Activated gamma-delta T cell (primary cell): ENCODE measurements at places on chromosomes 2 and 18.

- no peak for DNase-seq
Measured at GRCh38 chr2:71603851-71604725, 150.7 kb downstream of the DYSF start.

GRCh38 chr2:38409156-38410102 is 32.4 kb upstream of the ATL2 start:
- no peak for DNase-seq

DNA sequence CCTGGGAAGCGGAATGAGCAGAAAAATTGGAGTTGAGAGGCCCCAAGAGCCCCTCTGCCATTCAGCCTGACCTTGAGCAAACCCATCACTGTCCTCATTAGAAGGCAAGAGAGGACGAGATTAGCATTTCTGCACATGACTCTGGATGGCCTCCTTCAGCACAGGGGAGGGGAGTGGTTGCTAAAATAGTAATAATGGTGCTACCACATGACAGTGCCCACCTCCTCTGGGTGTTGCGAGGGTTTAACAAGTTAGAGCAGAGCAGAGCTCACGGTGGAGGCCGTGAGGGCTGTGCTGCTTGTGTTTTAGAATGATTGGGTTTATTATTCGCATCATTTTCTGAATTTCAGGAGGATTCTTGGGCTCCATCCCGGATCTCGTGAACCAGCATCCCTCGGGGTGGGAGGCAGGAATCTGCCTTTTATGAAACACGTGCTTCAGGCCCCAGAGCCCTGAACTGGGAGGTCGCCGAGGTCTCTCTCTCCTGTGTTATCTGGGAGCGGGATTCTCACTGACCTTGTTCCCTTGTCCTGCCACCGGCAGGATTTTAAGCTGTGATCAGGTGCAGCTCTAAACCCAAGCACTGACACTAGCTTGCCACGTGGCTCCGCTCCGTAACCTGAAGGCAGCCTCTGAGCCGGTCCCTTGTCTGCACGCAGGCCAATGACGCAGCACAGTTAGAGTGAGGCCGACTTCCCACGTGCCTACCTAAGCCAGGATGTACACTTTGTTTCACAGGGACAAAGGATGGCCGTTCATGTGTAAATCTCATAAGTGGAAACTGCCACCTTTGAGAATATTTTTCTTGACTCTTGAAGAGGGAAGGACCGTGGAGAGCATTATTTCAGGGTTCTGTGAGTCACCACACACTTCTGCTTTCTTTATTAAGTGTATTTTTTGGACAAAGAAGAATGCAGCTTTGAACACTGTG is 142.3 kb downstream of the ACOXL start:
- DNase-seq, result no peak

DNA sequence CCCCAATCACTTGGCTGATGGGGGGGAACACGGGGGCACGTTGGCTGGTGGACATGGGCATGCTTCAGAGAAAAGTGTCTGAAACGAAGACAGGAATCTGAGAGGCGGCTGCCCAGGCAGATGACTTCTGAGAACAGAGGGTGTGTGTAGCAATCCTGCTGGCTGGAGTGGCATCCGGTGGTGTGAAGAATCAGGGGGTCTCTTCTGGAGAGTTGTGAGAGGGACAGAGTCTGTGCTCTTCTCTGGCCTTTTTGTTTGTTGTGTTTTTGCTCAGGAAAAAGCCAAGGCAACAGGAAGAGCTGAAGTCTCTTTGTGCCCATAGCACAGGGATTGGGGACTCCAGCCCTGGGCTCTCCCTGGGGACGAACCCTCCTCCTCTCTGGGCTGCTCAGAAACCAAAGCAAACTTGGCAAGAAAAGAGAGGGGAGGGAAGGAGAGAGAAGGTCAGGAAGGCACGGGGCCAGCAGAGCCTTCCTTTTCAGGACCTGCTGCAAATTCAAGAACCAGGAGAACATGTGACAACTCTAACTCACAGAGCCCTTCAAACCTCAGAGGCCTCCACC is 97.0 kb upstream of the SMAD2 start:
- no peak for DNase-seq

DNA sequence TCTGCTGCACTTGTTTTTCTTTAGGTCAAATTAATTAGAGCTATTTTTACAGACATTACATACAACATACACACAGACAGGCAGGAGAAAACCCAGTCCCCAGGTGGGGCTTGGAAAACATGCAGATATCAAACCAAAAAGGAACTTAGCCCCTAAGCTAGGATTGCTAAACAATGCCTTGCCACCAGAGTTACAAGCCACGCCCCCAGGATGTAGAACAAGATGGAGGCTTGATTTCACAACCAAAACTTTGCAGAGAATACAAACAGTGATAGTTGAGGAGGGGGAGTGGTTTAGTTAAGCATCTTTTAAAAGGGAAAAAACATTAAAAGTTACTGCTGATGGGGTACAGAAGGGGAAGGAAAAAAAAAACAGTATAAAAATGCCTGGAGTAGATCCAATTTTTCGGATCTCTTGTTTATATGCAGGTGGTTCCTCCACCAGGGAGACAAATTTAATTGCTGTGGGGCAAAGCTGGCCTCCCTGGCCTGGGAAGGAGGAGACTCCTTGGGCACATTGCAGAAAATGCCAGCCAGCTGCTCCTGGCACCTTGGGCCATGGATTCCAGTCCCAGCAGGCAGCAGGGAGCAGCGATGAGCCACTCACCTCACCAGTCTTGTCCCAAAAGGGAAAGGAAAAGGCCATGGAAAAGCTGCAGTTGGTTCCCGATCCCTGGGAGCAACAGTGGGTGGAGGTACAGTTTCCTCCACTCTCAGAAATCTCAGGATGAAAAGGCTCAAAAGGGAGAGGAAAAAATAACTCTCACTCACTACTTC is 348.4 kb upstream of the REG3G start:
- no peak for DNase-seq

DNA sequence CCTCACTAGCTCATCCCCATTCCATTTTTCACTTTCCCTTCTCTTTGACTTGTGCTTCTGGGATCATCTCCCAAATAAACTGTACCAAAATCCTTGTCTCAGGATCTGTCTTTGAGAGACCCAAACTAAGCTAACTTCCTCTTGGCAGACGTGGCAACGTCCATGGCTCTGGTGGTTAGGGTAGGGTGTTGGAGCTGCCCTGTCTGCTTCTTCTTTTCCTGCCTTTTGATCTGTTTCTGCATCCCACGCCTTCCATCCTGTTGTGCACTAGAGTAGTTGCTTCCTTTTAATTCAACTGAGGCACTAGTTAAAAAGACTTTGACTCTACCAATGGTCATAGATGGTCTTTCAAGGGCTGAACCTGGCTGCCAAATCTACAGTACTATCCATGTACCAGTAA is 5.5 kb upstream of the MAP4K4 start:
- DNase-seq, result no peak

DNA sequence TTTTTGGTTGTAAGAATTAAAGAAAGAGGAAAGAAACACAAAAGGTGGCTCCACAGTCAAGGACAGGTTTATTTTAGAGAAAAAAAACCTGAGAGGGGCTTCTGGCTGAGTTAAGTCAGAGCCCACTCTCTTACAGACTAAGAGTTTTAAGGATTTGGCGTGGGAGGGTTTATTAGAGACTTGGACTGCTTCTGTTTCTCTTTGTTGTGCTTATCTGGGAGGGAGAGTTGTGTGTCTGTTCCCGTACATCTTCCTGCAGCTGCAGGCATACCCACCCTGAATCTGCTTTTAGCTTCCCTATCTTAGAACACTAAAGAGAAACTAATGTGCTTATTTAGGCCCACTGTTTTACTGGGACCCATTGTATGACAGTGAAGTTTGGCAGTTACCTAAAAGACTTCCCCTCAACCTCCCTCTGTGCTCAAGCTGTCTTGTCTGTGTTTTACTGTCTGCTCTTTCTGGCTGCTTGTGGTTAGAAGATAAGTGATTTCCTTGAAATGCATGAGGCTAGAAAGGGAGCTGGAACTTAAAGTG is 2.7 kb downstream of the RSAD2 start:
- DNase-seq, result no peak

DNA sequence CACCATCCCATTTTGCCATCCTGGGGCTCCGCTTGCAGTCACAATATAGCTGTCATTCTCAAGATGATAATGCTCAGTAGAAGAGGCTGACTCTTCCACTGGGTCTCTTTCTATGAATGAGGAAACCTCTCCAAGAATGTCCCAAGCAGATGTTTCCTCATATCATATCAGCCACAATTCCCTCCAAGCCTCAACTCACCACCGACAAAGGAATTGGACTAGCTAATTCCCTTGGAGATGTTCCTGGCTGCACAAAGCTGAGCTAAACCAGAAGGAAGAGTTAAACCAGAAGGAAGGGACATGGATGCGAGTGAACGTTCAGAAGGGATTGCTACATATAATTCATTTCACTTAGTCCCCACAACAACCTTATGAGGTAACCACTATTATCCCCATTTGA is 65.0 kb upstream of the NPAS2 start:
- no peak for DNase-seq

GRCh38 chr2:233085037-233085838 is 25.1 kb downstream of the INPP5D start:
- DNase-seq, result no peak

GRCh38 chr2:101900375-101900774 is 91.4 kb upstream of the IL1R2 start:
- no peak for DNase-seq

GRCh38 chr2:43427032-43427424 is 168.8 kb downstream of the THADA start:
- no peak for DNase-seq

DNA sequence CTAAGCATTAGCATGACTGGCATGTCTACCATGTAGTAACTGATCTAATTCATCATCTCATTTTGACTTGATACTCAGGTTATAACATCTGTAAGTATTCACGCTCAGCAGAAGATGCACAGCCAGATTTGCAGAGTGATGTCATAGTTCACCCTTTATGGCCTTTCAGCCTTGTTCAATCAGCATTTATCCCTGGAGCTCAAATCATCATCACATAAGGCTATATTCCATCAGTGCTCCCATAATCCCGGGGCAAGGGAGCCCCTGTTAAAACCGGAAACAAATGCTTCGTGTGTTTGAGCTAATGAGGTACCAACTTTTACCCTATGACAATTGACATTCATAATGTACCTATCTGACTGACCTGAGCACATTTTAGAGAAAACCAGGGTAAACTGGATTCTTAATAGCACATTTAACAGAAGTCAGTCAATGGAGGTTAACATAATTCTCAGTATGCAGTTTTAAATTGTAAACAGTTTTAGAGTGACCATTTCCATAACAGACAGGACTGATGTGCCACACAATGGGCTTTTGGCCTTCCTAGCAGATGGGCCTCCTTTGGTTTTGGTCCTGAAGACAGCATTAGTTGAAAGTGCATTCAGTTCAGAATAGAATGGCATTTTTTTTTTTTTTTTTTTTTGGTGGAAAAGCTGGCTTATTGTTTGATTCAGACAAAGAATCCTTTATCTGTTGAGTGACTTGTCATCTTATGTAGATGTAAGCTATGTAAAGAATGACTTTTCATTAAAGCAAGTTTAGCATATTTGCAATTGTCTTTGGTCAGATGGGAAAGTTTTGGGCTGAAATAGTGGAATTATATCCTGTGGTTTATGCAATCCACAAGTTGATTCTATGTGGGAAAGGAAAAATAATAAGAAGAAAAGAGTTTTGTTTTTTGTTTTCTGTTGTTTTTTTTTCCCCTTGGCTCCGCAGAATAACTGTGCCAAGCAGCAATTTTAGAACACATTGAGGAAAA is 866.0 kb upstream of the ACVR2A start:
- no peak for DNase-seq

DNA sequence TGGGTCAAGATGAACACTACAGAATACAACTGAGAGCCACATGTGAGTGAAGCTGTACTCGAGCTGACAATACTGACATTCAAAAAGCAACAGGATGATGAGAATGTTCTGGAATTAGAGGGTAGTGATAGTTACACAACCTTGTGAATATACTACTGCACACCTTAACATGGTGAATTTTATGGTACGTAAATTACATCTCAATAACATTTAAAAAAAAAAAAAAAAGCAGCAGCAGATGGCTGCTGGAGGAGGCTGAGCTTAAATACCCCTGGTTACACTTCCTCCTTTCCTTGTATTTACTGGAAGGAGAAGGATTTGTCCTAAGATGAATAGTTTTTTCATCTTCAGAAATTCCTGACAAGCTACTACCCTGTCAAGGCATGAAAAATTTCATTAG is 45.5 kb upstream of the CYP1B1 start:
- DNase-seq, result no peak

GRCh38 chr2:59096973-59097372 is 855.8 kb upstream of the FANCL start:
- no peak for DNase-seq

DNA sequence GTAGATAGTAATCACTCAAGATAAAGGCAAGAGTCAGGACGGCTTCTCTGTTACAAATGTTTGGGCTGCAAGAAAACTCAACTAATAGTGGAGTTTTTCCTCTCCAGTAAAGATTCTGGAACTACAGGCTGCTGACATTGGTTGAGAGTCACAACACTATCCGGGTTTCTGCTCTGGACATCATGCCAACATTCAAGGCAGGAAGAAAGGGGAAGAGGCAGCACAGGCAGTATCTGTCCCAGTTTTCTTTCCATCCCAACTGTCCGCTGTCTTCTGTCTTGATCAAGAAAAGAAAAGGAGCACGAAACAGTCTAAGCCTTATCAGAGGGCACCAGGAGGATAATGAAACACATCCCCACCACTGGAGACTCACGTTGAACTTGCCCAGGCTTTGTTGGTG is 132.1 kb downstream of the MAIP1 start:
- DNase-seq, result no peak

GRCh38 chr2:197857476-197858107 is 53.2 kb downstream of the PLCL1 start:
- DNase-seq, result no peak

- DNase-seq, result no peak
Measured at GRCh38 chr2:88125344-88125923, 2.4 kb downstream of the FABP1 start.

DNA sequence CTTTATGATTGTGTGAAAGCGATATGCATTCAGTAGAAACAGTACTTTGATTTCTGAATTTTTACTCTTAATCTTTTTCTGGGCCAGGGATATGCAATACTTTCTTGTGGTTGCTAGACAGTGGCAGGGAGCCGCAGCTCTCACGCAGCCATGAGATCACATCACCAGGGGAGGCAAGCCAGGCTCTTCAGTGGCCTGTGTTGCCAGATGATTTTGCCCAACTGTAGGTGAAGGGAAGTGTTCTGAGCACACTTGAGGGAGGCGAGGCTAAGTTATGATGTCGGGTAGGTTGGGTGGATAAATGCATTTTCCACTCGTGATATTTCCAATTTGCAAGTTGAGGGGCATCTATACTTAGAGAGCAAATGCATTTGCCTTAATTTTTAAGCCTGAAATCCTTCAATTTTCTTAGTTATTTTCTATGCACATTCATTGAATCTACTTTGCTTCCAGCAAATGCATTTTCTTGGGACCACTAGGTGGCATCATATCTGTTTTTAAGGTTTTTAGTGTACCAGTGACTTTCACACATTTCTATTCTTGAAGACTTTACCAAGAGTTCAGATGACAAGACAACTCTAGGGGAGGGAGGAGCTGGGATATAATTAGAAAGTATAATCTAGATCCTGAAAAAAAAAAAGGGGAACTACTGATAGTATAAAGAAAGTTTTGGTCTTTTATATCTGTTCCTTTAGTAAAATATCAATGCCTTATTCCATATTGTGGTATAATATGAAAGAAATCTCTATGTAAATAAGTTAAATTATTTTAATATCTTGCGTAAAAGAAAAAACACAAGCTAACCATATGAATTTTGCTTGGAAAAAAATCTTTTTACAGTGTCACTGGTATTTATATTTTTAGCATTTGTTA is 643.3 kb downstream of the SOCS6 start:
- no peak for DNase-seq
